Activated CD8-positive, alpha-beta memory T cell treated with anti-CD3 and anti-CD28 coated beads for 1 hour (primary cell): ENCODE measurements at places on chromosomes 5 and 9.

- DNase-seq = no peak
These were observed 704.9 kb upstream of the NUDT12 start for GRCh38 chr5:104267320-104268015.

DNA sequence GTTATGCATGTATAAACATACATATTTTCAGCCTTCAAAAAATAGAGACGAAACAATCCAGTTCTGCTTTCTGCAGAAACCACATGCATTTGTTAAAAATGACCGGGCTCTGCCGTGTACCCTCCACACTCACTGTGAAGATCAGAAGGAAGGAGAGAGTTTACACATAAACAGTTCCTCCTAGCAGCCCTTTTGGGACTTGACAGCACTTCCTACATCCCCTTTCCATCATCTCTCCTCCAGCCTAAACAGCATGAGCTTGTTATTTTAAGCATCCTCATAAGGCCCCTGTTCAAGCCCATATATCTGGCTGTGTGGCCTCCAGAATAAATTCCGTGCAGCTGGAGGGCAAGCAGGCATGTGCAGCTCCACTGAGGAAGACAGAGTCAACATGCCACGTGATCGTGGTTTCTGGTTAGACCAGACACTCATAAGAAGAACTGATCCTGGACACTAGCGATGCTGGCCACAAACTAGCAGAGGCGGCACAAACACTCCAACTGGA lies 42.2 kb downstream of the NIPAL4 start:
- DNase-seq = no peak

DNA sequence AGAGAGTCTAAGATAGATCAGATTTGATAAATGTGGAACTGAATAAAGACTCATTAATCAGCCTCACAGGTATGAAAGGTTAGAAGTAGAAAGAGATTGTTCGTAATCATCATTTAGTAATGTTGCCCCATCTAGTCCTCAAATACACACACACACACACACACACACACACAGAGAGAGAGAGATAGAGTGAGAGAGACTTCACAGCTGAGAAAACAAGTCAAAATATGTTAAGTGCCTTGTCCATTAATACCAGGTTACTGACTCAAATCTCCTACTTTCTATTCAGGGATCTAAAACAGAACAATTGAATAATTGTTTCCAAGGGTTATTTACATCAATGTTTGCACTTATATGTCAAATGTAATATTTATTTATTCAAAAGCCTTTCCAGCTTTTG lies 284.6 kb downstream of the MRPS30 start:
- no peak for DNase-seq

- no peak for DNase-seq
These were observed 499.3 kb downstream of the CCDC171 start for GRCh38 chr9:16052146-16052545.

GRCh38 chr5:68367287-68367686 lies 151.7 kb downstream of the PIK3R1 start:
- DNase-seq = no peak

DNA sequence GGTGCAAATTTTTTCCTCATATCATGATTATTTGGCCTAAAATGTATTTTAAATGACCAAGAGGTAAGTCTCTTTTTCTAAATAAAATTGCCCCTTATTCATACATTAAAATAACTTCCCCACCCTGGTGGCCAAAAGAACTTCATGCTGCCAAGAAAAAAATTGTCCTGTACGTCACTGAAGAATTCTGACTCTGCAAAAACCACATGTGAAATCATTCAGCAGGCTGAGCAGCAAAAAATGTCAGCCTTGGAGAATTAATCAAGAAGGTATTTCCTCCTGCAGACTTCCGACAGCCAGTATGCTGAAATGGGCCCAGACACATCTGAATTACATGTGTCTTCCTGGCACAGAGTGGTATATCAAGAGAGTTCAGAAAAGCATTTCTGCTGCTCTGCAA lies 94.6 kb upstream of the HMHB1 start:
- no peak for DNase-seq

- DNase-seq = no peak
These were observed 1.5 kb downstream of the DNAJB5 start for GRCh38 chr9:34990908-34991606.

DNA sequence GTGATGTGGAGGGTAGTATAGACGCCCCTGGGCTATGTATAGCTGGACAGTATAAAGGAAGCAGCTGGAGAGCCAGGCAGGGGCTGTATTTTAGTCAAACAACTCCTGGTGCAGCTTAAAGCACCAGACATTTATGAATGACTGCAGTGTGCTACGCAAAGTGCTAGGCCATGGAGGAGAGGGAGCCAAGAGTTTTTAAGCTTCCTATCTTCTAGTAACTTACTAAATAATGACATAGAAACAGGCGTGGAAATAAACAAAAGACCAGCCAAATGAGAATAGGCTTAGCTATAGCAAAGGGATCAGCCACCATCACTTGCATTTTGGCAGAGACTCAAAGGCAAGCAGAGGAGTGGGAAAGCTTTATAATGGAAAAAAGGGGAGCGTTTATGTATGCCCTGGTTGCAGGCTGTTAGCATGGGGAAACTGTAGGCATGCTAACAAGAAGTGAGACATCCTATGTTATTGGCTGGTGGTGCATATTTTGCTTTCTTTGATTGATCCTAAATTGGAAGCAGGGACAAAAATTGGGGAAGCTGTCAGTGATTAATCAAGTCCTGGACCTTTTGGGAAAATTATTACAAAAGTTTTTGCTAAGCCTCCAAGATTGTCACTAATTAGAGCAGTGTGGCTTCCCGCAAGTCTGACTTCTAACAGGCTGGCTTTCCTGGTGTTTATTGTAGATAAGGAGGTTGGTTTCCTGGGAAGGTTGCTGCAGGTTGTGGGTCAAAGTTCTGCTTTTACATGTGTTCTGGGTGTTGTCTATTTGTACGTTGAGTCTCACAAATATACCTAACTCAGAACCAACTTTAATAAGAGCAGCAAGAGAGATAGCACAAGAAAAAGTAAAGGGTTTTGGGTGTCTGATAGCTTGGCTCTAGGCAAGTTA lies 46.6 kb downstream of the RAB3C start:
- DNase-seq = no peak

DNA sequence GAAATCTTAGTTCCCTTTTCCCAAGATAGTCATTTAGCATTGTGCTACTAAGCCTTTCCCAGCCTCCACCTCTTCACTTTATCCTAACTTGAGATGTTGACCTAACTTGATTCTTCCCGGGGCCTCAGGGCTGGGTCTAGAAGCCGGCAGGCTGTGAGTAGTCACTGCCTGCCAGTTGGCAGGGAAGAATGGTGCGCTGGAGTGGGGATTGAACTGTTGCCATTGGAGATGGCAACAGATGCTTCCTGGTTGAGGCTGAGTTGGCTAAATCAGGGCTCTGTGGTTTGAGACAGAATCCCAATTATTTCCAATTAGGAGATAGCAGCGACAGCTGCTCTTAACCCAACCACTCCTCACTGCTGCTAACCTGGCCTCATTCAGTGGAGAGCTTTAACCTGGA lies 343.1 kb downstream of the BRINP1 start:
- DNase-seq = no peak

DNA sequence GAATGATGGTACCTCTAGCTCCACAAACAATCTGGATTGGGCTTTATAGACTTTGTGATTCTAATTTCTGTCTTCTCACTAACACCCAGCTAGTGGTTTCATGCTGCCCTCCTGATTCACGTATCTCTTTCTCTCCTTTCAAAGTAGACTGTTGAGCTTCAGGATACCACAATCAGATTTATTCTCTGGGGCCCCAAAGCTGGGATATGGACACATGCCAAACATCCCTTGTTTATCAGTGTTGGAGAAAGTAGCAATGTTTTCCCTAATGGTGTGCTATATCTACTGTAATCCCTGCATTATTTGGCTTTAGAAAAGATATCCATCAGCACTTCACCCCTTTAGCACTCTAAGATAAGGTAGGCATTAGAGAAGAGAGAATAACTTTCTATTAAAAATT lies 361.0 kb downstream of the FGF10 start:
- no peak for DNase-seq

DNA sequence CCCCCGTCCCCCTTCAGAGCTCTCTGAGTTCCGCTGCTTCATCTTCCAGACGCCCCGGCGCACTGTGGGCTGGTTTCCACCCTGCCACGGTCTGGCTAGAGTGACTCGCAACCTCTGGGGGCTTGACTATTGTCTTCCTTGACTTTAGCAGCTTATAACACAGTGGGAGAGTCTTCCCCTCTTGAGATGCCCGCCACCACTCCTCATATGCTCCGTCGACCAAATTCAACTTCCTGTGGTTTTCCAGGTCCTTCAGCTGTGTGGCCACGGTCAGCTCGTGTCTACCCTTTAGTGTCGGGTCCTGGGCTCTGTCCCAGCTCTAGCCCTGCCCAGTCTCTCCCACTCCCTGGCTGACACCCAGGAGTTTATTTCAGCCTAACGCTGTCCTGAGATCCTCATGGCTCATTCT lies 28.2 kb upstream of the NCS1 start:
- DNase-seq = no peak

DNA sequence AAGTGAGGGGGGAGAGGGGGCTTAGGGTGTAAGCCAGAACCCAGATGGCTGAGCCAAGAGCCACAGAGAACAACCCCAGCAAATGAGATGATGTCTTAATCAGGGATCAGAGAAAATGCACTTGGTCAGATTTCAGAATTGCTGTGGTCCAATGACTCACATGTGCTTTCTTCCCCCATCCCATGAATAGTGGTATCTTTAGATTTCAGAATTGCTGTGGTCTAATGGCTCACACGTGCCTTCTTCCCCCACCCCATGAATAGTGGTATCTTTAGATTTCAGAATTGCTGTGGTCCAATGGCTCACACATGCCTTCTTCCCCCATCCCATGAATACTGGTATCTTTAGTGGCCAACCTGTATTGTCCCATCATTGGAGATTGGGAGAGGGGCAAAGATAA lies 59.9 kb downstream of the IRX2 start:
- DNase-seq = no peak

- DNase-seq = no peak
These were observed 223.2 kb upstream of the ACO1 start for GRCh38 chr9:32161209-32161608.

- no peak for DNase-seq
These were observed 2.9 kb upstream of the MACIR start for GRCh38 chr5:103255691-103256090.

DNA sequence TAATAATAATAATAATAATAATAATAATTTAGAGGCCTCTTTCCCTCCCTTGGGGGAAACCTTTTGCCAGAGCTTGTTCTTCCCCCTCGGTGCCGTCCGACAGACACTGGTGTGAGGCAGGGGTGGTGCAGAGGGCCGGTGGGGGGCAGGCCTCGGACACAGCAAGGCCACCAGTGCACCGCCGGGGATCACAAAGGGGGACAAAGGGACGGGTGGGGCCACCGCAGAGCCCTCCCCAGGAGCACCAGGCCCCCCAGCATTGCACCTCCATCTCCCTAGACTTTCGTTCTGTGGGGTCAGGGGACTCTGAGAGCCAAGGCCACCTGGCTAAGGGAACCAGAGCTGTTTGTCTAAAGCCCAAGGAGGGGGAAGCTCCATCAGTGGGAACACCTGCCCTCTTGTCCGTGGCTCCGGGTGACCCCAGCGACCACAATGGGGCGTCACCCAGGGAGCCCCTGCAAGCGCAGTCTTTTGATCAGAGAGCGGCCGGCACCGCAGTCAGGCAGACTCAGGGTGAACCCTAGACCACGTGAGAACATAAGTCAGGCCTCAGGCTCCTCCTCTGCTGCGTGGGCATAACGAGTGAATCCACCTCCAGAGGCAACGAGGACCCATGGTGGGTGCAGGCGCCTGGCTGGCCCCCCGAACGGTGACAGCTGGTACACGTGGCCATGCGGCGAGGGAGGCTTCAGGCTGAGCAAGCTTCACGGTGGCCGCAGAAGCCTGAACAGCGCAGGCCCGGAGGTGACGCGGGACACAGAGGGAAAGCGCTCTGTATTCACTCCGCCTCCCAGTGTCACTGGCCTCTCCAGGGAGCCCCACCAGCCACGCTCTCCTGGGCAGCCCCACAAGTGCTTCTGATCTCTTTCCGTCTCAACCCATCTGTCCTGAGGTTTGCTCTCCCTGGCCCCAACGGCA lies 12.0 kb upstream of the QSOX2 start:
- DNase-seq = no peak

DNA sequence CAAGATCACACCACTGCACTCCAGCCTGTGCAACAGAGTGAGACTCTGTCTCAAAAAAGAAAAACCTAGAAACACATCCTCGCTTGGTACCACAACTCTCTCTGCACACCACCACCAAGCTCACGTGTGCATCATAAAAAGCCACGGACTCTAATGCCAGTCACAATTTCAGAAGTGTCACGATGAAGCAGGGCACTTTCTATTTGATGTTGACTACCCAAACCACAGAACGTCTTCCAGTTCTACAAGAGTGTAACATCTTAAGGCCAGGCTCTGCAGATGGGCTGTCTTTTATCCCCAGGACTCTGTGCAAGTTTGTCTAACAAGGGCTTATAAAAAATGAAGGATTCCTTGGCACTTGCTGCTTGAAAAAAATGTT lies 22.9 kb downstream of the GFPT2 start:
- no peak for DNase-seq

DNA sequence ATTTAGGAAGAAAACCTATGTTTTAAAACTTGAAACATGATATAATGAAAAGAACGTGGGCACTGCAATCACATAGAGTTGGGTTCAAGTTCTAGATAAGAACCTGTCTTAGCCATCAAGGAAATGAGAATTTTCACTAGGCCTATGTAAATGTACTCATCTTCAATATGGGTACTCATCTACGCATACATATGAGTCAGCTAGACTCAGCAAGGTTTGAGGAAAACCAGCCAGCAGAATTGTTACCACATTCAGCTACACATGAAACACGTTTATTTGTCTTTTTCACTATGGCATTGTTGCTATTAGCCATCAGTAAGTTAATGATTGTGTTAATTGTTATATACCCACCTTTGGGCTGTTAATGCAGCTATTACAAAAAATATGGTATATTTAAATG lies 146.3 kb downstream of the CHSY3 start:
- DNase-seq = no peak

- no peak for DNase-seq
These were observed 9.4 kb upstream of the GABRA6 start for GRCh38 chr5:161676103-161676502.

DNA sequence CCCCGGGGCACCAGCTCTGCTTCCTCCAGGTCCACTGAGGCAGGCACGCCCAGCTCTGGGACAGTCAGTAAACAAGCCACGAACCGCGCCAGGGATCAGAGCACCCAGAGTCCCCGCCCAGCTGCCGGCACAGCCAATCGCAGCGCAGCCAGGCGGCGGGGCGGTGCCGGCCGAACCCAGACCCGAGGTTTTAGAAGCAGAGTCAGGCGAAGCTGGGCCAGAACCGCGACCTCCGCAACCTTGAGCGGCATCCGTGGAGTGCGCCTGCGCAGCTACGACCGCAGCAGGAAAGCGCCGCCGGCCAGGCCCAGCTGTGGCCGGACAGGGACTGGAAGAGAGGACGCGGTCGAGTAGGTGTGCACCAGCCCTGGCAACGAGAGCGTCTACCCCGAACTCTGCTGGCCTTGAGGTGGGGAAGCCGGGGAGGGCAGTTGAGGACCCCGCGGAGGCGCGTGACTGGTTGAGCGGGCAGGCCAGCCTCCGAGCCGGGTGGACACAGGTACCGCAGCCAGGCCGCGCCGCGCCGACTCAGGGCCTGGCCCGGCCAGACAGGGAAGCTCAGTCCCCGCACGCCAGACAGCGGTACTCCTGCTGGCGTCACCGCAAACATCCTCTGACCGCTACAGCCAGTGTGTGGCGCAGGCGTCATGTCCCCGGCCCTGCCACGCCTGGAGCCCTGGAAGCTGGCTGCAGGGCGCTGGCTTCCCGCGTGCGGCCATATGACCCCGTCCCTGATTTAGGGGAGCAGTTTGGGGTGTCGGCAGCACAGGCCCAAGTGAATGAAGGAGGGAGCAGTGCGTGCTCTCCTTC lies at the start of gene CTSL:
Gene CTSL (plus strand): TSS at position 220 of the 810 bp plus-strand sequence. CDS start 1,485 bp downstream, outside the sequence.
- DNase-seq = no peak

GRCh38 chr5:93990504-93991070 lies 249.2 kb upstream of the POU5F2 start:
- no peak for DNase-seq
